Astrocyte of the cerebellum (primary cell): ENCODE measurements at places on chromosomes 6 and 20.

DNA sequence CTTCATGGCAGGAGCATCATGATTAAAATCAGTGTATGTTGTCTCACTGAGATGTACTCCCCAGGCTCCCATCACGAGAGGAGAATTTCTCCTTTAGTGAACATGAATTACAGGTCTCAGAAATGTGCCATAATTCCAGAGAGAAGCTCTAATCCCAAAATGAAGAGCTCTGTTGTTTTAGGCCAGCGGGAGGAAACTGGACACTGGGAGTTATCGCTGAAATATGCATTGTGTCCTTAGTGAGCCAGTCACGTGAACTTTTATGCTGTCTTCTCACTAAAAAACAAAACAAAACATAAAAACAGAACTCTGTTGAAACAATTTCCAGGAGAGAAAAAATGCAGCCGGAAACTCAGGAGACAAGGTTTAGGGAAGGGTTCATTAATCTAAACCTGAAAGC, 315.7 kb upstream of the NT5E start:
- no peak for DNase-seq

DNA sequence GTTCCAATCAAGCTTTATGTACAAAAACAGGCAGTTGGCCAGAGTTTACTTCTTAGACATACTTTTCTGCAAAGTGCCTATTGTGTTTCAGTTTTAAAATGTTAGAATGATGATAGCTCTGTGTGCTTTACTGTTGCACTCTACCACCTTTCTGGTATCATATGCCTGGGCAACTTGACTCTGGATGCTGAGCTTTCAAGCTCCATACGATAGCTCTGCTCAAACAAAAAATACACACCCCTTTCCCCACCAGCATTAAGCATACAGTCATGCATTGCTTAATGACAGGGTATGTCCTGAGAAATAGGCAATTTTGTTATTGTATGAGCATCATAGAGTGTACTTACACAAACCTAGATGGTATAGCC, 123.1 kb downstream of the RCAN2 start:
- no peak for DNase-seq

DNA sequence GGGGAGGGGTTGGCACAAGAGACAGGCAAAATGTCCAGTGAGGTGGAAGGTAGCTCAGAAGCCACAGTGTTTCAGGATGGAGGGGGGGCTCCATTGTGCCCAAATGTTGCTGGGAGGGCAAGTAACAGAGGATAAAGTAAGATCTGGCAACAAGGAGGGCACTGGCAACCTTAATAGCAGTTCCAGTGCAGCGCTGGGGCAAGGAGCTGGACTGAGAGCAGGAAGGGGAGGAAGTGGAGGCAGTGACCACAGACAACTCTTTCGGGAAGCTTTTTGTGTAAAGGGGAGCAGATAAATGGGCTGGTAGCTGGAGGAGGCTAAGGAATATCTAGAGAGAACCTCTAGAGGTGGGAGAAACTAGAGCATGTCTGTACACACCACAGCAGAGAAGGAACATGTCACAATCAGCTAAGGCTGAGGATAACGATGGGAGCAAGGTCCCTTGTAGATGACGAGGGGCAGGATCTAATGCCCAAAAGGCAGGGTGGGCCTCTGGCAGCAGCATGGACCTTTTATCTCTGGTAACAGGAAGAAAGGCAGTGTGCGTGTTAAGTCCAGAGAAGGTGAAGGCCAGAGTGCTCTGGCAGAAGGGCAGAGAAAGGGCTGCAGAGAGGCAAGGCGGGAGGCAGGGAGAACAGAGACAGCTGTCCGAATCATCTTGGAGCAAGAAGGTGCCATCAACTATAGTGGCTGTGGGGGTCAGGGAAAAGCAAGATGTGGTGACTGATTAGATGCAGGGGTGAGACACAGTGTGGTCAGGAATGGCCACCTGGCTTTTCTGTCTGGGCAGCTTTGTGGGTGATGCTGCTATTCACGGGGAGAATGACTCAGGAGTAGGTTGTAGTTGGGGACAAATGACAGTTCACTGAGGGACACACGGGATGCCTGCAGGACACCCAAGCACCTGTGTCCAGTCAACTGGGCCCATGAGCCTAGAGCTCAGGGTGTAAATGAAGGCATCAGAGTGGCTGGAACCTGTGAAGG, 17.4 kb downstream of the TMEM242 start:
- no peak for DNase-seq

DNA sequence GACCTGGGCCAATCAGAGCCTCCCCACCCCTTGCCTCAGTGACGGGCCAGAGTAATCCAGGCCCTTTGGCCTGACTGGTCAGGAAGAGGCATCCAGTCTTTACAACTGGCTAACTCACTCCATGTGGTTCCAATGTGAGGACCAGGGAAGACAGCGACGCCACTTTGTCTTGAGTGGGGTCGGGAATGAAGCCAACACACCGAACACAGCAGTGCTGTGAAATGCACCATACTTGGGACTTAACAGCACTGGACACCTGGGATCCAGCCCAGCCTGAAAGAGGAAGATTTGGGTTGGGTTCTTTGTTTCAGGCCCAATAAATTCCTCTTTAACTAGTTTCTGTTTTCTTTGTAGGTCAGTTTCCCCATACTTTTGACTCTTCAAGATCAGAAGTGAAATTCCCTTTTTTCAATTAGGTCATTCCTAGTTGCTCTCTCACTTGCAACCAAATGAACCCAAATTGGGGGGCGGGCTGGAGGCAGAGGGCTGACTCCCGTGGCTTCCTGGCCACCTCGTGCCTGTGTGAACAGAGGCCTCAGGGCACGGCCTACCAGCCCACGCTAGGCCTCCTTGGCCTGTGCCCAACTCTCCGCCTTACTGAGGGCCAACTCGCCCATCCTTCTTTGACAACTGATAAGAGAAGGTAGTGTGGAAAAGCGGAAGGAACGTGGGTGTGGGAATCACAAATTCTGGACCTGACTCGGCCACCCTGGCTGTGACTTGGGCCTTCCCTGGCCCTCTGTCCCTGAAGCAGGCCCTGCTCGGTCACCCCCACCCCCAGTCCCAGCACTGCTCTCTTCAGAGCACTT, 17.1 kb downstream of the SULF2 start:
- no peak for DNase-seq

GRCh38 chr6:27684264-27685211, 211.6 kb upstream of the ZNF184 start:
- DNase-seq, result peak; percentile 26

GRCh38 chr20:1817577-1818211, 77.5 kb upstream of the SIRPA start:
- DNase-seq, result no peak

- no peak for DNase-seq
These were observed 181.2 kb upstream of the TNFAIP3 start for GRCh38 chr6:137685798-137686375.

GRCh38 chr20:9884061-9884460, 45.2 kb upstream of the PAK5 start:
- DNase-seq, result no peak
